ENCODE measurements at places on chromosomes 6 and 20.

DNA sequence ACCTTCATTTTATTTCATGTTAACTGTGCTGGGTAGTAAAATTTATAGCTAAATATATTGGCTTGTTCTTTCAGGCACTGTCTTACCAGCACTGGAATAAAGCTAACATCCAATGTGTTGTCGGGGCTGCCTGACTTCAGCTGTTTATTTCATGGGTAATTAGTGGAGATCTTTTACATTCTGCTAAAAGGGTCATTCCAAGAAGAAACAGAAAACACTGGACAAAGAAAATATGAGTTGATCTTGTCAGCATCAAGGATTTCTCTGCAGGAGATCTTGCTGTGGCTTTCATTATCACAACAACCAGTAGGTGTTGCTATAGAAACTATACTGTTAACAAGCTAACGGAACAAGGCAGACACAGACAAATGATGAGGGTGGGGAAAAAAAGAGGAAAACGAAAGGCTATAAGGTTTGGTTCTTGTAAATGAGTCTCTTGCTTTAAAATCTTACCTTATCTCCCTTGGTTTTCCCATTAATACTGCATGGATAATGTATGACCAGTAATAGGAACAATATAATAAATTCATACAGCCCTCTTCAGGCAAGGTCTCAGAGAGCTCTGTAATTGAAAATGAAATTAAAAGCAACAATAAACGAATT, 206.8 kb downstream of the SIM1 start:
- no peak for DNase-seq

DNA sequence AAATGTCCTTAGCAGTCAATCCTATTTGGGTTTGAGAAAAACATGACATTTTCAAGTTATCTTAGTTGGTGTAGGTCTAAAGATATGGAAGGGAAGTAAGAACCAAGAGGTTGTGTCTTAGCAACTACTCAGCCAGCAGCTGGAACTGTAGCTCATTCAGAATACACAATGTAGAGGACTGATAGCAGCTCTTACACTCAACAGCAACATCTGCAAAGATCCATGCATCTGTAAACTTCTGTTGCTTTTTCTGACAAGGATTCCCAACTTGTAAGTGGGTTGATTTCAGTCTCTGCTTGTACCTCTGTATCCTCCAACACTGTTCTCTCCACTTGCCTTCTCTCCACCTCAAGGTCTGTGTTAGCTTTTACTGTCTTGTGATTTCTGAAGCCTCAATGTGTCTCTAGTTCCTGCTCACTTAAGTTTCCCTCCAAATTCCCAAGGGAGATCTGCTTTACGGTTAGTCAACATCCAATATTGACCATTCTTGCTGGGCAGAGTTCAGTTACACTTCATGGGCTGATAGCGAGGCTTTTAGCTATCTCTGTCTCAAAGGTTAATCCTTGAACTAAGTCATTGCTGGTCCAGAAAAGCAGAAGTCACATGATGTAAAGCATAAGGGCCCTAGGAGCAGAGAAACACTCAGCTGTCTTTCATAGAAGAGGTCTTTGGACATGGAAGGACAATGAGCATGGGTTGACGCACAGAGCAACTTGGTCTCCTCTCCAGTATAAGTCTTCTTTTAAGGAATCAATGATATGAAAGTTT, 71.6 kb upstream of the LGSN start:
- DNase-seq: no peak

DNA sequence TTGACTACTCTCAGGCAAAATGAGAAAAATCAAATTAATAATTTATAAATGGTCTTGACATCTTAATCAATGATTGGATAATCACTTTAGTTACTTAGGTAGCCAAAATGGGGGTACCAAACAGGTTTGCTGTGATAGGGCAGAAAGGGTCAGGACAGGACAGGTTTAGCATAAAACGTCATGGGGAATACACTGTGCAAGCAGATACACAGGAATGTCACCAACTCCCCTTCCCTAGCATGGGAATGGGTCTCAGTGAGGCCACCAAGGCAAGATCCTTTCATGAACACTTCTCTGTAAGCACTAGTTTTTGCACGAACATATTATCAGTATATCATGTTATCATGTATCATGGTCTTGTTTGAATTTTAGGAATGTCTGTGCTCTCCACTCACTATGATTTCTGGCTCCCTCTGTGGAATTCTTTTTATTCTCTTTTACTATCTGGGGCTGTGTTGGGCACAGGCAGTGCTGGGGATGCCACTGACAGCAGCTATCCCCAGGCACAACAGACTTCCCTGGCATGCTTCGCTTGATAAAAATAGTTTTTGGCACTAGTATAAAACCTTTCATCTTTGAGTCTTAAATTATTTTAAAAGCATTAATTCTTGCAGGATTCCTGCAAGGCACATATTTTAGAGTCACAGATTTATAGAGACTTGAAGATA, 18.3 kb downstream of the PTCHD4 start:
- DNase-seq: no peak

DNA sequence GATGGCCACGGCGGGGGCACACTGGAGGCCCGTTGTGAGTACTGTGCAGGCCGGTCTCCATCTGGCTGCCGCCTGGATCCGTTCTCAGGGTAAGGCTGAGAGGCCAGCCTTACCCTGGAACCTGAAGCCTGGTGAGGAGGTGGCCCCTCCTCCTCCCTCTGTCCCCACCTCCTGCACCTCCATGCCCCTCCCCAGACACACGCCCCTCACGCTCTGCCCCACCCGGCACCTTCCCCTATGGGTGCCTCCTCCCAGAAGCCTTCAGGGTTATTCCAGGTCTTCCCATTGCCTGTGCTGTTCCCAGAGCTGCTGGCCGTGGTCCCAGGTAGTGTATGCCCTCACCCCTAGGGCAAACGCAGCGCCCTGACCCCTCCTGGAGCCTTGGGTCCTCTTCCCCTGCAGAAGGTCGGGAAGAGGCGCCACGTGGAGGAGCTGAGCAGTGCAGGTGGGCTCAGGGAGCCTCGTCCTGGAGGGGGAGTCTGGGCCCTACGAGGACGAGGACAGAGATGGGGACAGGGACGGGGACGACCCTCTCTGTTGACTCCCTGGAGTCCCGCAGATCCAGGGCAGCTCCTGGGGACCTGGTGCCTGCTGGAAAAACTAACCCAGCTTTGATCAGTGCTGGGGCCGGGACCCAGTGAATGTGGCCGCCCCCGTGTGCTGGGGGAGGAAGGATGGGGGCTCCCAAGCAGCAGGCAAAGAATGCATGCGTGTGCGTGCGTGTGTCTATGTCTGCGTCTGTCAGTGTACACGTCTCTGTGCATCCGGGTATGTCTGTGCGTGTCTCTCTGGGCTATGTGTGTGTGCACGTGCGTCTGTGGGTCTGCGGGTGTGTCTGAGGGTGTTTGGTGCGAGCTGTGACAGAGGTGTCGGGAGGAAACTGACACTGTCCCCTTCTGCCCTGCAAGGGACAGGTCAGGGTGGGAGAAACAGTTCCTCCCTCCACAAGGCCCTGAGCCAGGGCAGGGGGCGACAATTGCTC, 8.2 kb upstream of the HRH3 start:
- no peak for DNase-seq

DNA sequence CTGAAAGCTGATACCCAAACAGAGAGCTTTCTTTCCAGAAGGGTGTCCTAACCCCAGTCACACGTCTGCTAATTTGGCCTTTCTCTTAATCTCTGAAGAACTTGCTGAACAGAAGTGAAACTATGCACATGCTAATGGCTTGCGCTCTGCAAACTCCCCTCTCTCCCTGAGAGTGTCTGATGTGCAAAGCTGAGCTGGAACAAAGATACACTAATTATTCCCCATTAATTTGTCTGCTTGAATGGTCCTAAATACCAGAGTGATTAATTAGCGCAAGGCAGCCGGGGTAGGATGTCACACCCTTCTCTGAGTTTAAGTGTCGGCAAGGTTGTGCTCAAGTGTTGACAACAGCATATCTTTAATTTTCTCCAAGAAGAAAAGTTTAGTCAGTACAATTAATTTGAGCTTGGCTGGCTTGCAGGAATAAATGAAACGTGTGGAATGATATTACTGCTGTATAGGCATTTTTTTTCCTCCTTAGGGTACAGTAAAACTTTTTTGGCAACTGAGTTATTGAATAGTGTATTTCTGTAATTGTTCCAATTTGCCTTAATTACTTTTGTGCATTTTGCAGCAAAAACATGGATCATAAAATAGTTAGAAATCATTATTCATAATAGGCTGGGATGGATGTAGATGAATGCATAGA, 715.9 kb upstream of the POU3F2 start:
- DNase-seq: no peak

GRCh38 chr6:167978607-167979006, 18.9 kb upstream of the KIF25 start:
- DNase-seq: no peak

DNA sequence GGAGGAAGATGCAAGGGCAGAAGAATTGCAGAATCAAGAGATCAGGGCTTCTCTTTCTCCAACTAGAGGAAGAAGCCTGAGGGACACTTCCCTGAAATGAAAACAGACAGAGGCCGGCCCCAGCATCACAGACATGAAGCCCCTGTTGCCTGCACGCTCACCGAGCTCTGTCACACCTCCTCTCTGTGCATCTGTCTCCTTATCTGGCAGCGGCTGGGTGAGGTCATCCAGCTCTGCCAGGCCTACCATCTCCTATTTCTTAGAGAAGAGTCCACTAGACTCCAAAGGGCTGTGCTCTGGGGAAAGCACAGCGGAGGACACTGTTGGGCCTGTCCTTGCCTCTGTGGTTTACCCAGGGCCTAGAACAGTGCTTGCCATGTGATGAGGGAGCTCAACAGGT, 71.9 kb upstream of the MLN start:
- no peak for DNase-seq

- DNase-seq: no peak
Measured at GRCh38 chr20:40471261-40471629, 217.8 kb downstream of the MAFB start.

DNA sequence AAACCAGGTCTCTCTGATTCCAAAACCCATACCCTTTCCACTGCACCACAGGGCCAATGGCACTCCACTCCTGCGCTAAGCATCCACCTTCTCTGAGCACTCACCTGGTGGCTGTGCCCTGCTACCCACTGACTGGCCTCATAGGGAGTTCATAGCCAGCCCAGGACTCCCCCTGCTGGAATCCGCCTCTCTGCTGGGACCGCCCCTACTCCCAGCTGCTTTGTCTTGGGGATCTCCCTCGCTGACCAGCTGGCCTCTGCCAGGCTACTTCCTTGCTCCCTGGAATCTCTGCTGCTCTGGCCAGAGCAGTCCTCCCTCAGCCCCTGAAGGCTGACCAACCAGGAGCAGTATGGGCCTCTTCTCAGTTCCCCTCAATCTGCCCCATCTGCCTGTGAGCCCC, 129.7 kb downstream of the FAXC start:
- no peak for DNase-seq

DNA sequence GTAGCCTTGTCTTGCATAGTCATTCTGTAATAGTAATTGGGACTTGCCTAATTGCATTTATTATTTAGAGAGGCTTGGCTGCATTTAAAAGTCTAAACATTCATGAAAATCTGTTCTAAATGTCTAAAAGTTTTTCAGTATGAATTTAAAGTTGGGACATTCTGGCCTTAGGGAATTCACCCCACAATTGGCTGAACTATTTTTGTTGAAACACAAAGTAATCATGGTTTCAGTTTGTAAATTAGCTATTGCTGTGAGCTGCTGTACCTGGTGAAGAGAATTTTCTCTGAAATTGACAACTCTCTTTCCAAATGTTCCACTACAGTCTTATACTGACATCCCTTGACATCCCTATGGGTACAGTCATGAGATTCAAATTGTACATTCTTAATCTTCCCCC, 253.0 kb downstream of the FARS2 start:
- DNase-seq: no peak

- DNase-seq: peak; percentile 43
Measured at GRCh38 chr6:89145956-89146717, at the start of gene PM20D2. Gene PM20D2 (plus strand): TSS chr6:89146055. CDS start chr6:89146145, 90 bp downstream.

DNA sequence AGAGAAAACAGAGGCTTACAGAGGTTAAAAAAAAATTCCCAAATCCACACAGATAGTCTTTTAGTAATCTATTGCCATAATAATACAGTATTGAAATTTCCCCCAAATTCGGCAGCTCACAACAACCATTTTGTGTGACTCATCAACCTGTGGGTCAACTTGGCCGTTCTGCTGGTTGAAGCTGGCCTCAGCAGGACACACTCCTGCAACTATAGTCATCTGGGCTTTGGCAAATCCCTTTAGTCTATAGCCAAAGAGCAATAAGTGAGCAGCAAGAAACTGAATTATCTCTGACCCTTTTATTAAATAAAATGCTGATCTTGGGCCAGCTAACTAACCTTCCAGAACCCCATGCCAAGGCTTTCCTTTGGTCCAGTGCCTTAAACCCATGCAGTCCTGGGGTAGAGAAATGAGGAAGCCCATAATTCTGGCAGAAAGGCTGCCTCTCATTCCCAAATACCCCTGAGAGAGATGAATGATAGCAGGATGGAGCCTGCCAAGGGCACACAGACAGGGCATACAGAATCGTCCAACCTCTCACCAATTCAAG, 17.2 kb upstream of the SNAP25 start:
- no peak for DNase-seq

DNA sequence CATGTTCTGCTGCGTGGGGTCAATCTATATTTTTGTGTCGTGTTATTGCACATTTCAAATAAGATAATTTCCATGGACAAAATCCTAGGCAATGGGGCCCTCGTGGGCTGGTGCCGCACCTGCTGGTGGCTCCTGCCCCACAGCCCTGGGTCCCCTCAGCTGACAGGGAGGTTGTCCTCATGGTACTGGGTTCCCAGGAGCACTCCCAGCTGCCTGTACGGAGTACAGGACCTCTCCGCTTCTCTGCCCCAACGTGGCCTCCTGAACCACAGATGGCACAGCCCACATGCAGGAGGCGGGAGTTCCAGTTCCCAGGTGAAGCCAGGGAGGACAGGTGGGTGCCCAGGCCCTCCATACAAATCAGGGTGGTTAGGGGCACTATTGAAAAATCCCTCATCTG, 243.5 kb downstream of the SMOC2 start:
- no peak for DNase-seq

DNA sequence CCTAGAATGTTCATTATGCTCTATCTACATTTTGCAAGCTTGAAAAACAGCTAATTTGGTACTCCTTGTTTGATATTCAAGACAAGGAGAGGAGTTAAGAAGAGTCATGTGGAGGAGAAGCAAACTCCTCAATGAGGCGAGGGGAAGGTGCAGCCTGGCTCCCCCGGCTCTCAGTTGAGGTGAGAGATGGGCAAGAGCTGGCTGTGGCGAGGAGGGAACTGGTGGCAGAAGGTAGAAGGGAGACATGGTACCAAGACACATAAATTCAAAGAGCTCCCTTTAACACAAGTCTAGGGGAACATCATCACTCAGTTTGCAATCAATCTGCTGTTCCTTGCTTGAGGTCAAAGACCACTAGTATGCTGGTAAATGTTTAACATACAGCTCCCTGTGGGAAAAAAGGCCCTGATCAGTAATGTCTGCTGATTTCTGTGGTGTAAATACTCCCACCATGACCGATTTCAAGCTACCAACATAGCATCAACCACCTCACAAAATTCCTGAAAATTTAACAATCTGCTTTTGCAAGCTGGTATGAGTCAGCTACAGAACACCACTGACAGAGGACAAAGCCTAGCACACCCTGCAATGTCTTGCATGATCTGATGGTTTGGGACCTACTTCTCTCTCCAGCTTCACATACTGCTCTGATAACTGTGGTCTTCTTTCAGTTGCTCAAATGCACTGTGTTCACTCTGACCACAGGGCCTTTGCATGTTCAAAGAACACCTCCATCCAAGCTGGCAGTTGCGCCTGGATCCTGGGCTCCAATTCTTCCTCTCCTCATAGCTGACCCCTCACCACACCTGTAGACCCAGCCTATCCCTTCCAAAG, 516.3 kb upstream of the CHD6 start:
- DNase-seq: no peak

GRCh38 chr6:127342296-127342945, 988 bp downstream of the ECHDC1 start:
- DNase-seq: no peak

GRCh38 chr6:26044140-26045064, 42.8 kb upstream of the HFE start:
- no peak for DNase-seq

- no peak for DNase-seq
Measured at GRCh38 chr6:89035252-89036101, 45.1 kb upstream of the PNRC1 start.
